ENCODE measurements at places on chromosomes 1 and 21.
A peak's percentile ranks its signal among the peaks of the same experiment; 100 is the strongest.

- H3K27me3 ChIP-seq = no peaks in the 10 kb centered on the region
- H3K27ac ChIP-seq = peak overlapping the region; percentile 99
- DNase-seq = peak; percentile 44
Measured at GRCh38 chr1:244861683-244862082, 2.7 kb downstream of the HNRNPU start.

DNA sequence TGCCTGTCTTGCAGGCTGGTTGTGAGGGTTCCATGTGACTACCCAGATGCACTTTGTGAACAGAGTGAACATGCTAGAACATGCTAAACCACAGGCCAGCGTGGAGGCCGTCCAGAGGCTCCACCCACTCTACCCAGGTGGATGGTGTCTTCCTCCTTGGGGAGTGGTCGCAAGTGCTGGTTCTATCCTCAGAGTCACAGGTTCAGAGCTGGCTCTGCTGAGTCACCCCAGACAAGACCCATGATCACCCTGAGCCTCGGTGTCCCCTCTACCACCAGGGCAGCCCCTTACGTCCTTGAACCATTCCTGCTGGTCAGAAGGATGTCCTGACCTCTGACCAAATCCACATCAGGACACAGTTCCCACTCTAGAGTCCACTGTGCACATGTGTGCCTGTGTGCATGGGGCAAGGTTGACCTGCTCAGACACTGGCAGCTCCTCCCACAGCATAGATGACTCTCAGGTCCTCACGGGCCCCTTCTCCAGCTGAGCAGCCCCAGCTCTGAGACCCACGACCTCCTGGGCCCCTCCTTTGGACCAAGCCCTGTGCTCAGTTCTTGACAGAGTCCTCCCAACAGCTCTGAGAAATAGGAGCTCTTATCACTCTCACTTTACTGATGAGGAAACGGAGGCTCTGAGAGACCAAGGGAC lies 391.8 kb downstream of the MATN1 start:
- H3K27me3 ChIP-seq = no peaks in the 10 kb centered on the region
- no peaks in the 10 kb centered on the region for H3K4me1 ChIP-seq
- no peak for DNase-seq

DNA sequence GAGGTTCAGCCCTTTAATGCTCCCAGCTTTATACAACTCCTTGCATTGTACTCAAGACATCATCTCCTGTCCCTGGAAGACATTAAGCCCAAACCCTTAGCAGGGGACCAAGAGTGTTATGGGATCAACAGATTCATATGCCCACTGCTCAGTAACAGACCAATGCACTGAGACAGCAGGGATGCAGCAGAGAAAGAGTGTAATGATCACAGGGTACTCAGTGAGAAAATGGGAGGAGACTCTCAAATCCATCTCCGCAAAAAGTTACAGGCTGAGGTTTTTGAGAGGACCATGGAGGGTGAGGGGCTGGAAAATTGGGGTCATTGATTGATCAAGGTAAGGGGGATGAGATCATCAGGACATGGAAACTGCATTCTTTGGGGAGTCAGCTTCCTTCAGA lies 96.2 kb downstream of the MATN1 start:
- H3K27me3 ChIP-seq = peaks cover 3% of the 10 kb centered on the region
- no peak overlapping the region for H3K4me3 ChIP-seq
- H3K36me3 ChIP-seq = no peaks in the 10 kb centered on the region
- no peak overlapping the region for H3K27ac ChIP-seq

GRCh38 chr1:42108309-42108708 lies 44.9 kb upstream of the GUCA2B start:
- H3K27ac ChIP-seq = no peak overlapping the region
- no peaks in the 10 kb centered on the region for H3K27me3 ChIP-seq
- no peaks in the 10 kb centered on the region for H3K36me3 ChIP-seq

- peak overlapping the region; percentile 95 for H3K27ac ChIP-seq
- no peaks in the 10 kb centered on the region for H3K27me3 ChIP-seq
- DNase-seq = peak; percentile 83
- peak overlapping the region; percentile 67 for H3K4me3 ChIP-seq
- H3K36me3 ChIP-seq = no peaks in the 10 kb centered on the region
Measured at GRCh38 chr1:54335011-54335754, 71.0 kb downstream of the SSBP3 start.

DNA sequence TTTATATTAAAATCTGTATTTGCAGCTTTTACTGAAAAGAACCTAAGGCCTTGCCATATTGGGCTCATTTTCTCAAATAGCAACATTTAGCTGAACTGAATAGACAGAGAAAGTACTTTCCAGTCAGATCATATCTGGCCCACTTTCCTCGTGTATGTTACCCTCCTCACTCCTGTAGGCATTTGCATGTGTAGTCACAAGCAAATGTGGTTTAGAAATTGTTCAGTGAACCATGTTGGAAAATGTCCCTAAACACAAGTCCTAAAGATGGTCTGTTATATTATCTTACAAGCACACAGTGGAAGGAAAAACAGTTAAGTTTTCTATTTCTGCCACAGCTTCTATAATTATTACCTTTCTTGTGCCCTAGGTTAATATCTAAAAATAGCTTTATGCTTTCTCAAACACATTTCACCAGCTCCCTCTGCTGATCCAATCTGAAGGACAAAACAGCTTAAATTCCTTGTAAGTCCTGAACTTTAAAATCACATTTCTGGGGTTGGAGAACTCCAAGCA lies 606 bp upstream of the FMO4 start:
- DNase-seq = peak; percentile 2
- no peak overlapping the region for H3K27ac ChIP-seq
- H3K36me3 ChIP-seq = no peaks in the 10 kb centered on the region
- peak overlapping the region; percentile 9 for H3K4me3 ChIP-seq
- H3K4me1 ChIP-seq = peaks cover 5% of the 10 kb centered on the region

GRCh38 chr1:178503849-178504248 lies 7.1 kb upstream of the CLEC20A start:
- H3K4me3 ChIP-seq = no peak overlapping the region
- H3K36me3 ChIP-seq = no peaks in the 10 kb centered on the region
- H3K4me1 ChIP-seq = no peaks in the 10 kb centered on the region

- H3K4me3 ChIP-seq = no peak overlapping the region
- H3K27ac ChIP-seq = no peak overlapping the region
- no peaks in the 10 kb centered on the region for H3K27me3 ChIP-seq
- DNase-seq = no peak
- H3K36me3 ChIP-seq = no peaks in the 10 kb centered on the region
Measured at GRCh38 chr1:189431447-189431846, 1046.2 kb downstream of the BRINP3 start.

- no peaks in the 10 kb centered on the region for H3K27me3 ChIP-seq
- H3K36me3 ChIP-seq = no peaks in the 10 kb centered on the region
Measured at GRCh38 chr1:224730540-224730939, 114.4 kb downstream of the CNIH3 start.

DNA sequence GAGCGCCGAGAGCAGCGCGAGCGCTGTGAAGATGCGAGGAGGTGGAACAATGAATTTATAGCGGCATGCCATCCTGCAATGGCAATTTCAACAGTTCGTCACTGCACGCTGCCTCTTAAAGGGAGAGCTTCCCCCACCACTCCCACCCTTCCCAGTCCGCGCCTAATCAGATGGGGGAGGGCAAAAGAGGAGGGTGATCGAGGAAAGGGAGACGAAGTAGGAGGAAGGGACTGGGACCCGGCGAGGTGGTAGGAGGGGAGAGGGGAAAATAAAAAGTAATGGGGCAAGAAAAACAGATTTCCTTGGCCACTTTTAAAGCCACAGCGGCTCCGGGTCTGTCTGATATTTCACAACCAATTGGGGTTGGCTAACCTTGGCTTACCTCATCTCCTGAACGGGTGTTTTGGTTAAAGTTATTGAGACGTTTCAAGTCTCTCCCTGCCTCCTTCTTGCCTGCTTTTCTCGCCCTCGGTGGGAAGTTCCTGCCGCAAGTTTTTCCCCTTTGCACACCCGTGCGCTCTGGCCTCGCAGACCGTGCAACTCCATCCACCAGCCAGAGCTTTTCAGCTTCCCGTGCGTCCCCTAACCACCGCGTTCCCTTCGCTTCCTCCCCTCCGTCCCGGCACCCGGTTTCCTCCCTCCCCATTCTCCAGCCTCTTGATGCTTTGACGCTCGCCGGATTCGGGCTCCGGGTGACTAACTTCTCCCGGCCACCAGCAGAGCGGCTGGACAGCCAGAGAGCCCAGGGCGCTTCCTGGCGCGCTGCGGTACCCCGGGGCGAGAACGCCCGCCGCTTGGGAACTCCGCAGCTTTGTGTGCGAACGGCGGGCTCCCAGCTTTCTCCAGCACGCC lies at the start of gene ADAMTS5:
TSS of gene ADAMTS5 (minus strand) at position 27 of the 852 bp plus-strand sequence. CDS start 697 bp downstream, outside the sequence.
- H3K4me3 ChIP-seq = peak within 1 kb of the TSS; percentile 81
- no peaks in the 10 kb centered on the region for H3K36me3 ChIP-seq
- DNase-seq = peak; percentile 92
- H3K27me3 ChIP-seq = no peaks in the 10 kb centered on the region
- peaks cover 36% of the 10 kb centered on the region for H3K4me1 ChIP-seq
- H3K27ac ChIP-seq = peak within 1 kb of the TSS; percentile 85

Data from GM23248 (cell line).